ENCODE measurements at places on chromosomes 3 and 15.

DNA sequence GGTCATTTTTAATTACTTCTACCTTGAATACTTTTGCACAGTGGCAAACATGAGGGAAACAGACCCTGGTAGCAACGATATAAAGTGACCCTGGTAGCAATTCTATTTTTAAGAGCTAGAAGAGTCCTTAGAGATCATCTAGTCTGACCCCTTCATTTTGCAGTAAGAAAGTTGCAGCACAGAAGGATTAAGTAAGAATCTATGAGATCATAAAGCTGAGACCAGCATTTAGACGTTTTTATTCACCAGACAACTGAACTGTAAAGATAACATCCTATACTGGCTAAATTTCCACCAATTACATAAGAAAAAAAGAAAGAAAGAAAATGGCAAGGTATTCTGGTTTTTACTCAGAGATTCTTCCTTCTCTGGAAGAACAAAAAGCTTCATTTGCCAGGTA is 49.9 kb downstream of the LRRFIP2 start:
- no peak for DNase-seq

- no peak for DNase-seq
Observed at GRCh38 chr15:51311510-51311909, 26.9 kb downstream of the CYP19A1 start.

DNA sequence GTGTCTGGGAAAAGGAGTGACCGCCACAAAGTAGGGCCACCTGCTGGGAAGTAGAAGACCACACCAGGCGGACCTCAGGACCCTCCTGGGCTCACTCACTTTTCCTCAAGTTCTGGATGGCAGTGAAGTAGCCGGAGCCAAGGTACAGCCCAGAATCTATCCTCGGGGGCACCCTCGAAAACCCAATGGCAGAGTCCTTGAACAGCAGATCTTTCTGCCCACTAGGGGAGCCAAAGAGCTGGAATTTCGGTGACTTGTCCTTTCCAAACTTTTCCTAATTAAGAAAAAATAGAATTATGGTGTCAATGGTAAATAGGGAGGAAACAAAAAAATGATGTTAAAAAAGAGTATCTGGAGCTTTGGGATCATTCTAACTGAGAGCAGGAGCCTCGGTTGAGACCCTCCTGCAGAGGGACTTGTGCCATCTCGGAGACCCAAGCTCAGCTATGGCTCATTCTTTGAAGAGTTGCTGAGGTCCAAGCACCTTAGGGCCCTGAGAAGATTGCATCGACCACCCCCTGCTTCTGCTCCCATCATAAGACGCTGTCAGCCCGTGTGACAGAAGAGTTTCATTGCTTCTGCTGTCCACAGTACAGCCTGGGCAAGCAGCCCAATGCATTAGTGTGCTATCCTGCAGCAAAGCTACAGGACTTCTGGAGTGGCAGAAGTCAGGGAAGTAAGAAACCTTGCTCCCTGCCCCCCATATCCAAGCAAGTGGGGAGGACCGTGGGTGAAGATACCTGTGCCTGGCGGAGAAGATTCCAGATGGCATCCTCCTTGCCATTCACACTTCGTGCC is 14.8 kb downstream of the LTF start:
- no peak for DNase-seq

- DNase-seq: no peak
Observed at GRCh38 chr15:99411234-99411633, 154.6 kb upstream of the MEF2A start.

DNA sequence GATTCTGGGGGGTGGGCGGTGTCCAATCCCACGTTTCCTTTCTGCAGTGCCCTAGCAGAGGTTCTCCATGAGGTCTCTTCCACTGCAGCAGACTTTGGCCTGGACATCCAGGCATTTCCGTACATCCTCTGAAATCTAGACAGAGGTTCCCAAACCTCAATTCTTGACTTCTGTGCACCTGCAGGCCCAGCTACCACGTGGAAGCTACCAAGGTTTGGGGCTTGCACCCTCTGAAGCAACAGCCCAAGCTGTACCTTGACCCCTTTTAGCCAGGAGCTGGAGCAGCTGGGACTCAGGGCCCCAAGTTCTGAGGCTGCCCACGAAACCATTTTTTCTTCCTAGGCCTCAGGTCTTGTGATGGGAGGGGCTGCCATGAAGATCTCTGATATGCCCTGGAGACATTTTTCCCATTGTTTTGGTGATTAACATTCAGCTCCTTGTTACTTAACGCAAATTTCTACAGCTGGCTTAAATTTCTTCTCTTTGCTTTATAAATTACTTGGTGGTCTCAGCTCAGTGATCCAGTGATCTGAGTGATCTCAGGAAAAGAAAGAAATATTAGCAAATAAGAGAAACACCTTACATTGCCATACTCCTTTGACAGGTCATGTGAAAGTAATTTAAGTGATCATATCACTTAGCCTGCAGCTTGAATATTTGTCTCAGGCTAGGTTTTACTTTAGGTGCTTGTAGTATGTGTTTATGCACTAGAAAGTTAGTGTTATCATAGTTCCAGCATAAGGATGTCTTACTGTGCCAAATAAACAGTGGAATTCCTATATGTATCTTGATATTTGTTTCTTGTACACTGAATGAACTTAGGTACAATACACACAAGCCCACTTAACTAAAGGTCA is 3.0 kb downstream of the SNAP23 start:
- DNase-seq: no peak

- no peak for DNase-seq
Observed at GRCh38 chr3:184168363-184169120, 6.1 kb upstream of the AP2M1 start.

GRCh38 chr15:68730471-68730919 is 90.2 kb downstream of the ANP32A start:
- DNase-seq: no peak

DNA sequence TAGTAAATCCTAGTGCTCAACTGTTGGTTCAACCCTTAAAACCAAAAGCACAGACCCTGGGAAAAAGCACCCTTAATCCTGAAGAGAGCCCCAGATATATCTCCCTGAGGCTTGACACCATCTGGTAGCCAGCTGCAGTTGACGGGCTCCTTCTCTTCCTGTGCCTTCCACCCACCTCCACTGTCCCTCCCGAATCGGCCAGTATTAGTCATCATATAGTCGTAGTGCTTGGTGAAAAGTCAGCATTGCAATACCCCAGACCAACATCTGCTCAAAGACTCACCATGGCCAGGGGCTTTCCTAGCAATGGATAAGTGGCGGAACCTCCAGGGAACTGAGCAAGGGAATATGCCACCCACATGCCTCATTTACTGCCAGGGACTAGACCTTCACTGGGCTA is 125.6 kb upstream of the CRBN start:
- DNase-seq: no peak

- no peak for DNase-seq
Observed at GRCh38 chr3:46935168-46935858, 41.2 kb downstream of the CCDC12 start.

- DNase-seq: no peak
Observed at GRCh38 chr15:49697121-49697520, 76.3 kb downstream of the DTWD1 start.

GRCh38 chr15:64845831-64846595 is 4.3 kb downstream of the PLEKHO2 start:
- no peak for DNase-seq

- DNase-seq: peak; percentile 59
Observed at GRCh38 chr3:51371943-51372557, 13.0 kb upstream of the MANF start.

GRCh38 chr3:196645897-196646665 is 6.6 kb downstream of the NRROS start:
- DNase-seq: no peak

GRCh38 chr3:172223870-172224269 is 184.5 kb downstream of the FNDC3B start:
- DNase-seq: no peak

- no peak for DNase-seq
Observed at GRCh38 chr3:63450023-63450422, 171.9 kb downstream of the SYNPR start.

- DNase-seq: peak; percentile 10
Observed at GRCh38 chr15:56207711-56208110, 36.0 kb downstream of the RFX7 start.

- DNase-seq: peak; percentile 35
Observed at GRCh38 chr15:41585127-41586047, 26.4 kb downstream of the TYRO3 start.

GRCh38 chr3:67401921-67402320 is 252.5 kb downstream of the SUCLG2 start:
- DNase-seq: no peak

All from activated CD4-positive, alpha-beta T cell treated with anti-CD3 and anti-CD28 coated beads, Interleukin-2, amount 50 U/mL, for 16 hours (primary cell).